ENCODE measurements at places on chromosomes 11 and 22. TPM values are rescaled to one million over a fixed set of nuclear protein-coding genes. Genes with fewer than 3 reads are reported as not detected.

The SIK3 gene
- polyA plus RNA-seq, result 7.0 TPM

The ZNF280A gene
- not detected for polyA plus RNA-seq

The TMEM151A gene
- 0.04 TPM for polyA plus RNA-seq

The SCGB1A1 gene
- polyA plus RNA-seq, result 4.8 TPM

The BARX2 gene
- polyA plus RNA-seq, result 102 TPM

The FREY1 gene
- 0.16 TPM for polyA plus RNA-seq

The LMNTD2 gene
- 6.9 TPM for polyA plus RNA-seq

The OR4D5 gene
- not detected for polyA plus RNA-seq

The TRIM51 gene
- polyA plus RNA-seq, result not detected

The OR5P2 gene
- not detected for polyA plus RNA-seq

The GGTLC2 gene
- polyA plus RNA-seq, result not detected
